ENCODE measurements at places on chromosomes 6 and 20.
A peak's percentile ranks its signal among the peaks of the same experiment; 100 is the strongest.

DNA sequence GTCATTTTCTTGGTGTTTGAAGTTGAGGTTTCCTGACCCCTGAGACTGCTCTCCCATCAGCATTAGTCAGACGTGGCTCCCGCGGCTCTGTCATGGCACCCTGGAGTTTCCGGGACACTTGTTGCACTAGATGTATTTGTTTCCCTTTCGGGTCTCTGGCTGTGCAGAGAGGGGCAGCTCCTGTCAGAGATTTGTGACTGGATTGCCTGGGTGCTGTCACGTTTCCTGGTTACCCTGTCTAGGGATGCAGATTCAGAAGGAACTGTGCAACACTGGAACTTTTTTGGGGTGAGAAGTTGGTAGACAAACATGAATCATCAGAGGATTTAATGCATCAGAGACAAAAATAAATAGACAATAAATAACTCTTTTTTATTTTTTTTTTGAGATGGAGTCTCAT lies 431.8 kb upstream of the MAN1A1 start:
- peak; percentile 18 for DNase-seq

DNA sequence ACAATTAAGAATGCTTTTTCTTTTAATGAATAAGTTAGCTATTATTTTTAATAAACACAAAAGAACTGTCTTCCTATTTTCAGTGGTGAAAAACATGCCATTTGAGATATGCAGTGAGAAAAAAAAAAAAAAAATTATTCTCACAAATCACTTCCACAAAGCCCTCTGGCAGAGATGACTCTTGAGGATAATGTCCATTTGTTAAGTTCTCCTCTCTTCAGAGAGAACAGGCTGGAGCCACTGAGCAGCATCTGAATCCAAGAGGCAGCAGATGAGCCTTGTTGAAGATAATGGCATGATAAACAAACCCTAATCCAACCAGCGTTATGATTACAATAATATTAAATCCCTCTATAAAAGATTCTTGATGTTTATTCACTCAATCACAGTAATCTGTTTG lies 105.0 kb downstream of the PTPRK start:
- no peak for DNase-seq

GRCh38 chr6:109397020-109397419 lies 14.8 kb upstream of the CD164 start:
- DNase-seq = peak; percentile 18

DNA sequence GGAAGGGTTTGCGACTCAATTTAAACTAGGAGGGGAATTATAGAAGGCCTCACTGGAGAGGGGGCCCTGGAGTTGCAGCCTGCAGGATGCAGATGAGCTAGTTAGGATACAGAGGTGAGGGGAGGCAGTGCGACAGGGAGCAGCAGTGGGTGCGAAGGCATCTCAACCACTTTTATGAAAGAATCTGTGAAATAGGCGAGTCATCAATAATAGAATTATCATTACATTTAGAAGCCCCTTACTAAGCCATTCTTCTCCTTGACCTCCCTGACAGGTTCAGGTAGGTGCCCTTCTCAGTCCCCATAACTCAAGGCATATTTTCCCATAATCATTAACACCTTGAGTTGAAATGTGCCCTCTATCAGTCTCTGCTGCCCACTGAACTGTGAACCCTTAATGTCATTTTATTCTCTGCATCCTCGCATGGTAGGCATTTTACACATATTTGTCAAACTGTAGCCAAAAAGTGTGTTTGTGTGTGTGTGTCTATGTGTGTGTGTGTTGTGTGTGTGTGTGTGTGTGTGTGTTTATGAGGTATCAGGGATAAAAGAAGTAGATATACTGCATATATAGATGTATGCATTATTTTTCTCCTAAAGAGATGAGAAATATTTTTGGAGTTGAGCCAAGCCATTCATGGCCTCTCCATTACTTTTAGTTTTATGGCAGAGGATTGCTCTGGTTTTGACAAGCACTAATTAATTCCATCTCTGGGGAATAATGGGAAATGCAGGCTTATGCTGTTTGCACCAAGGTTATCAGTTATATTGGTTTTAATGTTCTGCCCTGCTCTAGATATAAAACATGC lies 898.8 kb downstream of the KIF16B start:
- no peak for DNase-seq

GRCh38 chr20:40899344-40899743 lies 129.3 kb upstream of the TOP1 start:
- no peak for DNase-seq

- DNase-seq = no peak
These were observed 85.8 kb downstream of the MAP3K5 start for GRCh38 chr6:136706430-136706829.
